ENCODE measurements at places on chromosomes 4 and X.

DNA sequence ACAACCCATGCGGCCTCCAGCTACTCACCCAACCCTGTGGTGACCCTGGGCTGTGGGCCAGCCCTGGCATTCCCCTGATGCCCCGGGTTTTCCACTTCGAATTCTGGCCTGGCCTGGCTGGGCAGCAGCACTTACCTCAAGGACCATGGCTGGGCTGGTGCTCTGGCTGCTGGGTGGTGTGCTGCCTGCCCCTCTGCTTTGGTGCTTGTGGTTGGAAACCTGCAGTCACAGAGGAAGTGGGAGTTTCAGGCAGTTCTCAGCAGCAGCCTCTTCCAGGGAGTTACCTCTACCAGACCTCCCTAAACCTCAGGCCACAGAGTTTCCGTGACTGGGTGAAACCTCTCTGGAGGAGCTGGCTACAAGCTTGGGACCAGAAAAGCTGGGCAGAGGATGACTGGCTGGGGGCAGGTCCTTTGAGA lies at the start of gene CXCR3:
Gene CXCR3, minus strand, starts transcription at position 209 of the 419 bp plus-strand sequence. Its CDS starts 62 bp downstream, at position 147.
- DNase-seq: peak; percentile 60

GRCh38 chr4:26826721-26827120 lies 33.9 kb upstream of the STIM2 start:
- DNase-seq: no peak

DNA sequence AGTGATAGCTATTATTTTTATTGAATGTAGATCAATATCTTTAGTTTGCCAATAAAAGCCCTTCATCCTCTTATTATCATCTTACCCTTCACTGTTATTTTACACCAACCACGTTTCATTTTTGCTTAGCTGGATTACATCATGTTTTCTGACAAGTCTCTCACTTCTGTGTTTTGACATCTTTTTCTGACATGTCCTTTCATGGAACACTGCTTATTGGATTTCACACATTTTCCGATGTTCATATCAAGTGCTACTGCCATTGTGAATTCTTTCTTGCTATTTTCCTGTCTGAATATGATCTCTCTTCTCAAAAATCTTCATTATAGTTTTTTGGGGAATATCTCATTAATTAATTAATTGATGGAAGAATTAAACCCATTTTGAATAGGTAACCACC lies 48.5 kb upstream of the AGA start:
- DNase-seq: no peak

GRCh38 chr4:113013751-113014150 lies 35.7 kb upstream of the ANK2 start:
- DNase-seq: no peak

DNA sequence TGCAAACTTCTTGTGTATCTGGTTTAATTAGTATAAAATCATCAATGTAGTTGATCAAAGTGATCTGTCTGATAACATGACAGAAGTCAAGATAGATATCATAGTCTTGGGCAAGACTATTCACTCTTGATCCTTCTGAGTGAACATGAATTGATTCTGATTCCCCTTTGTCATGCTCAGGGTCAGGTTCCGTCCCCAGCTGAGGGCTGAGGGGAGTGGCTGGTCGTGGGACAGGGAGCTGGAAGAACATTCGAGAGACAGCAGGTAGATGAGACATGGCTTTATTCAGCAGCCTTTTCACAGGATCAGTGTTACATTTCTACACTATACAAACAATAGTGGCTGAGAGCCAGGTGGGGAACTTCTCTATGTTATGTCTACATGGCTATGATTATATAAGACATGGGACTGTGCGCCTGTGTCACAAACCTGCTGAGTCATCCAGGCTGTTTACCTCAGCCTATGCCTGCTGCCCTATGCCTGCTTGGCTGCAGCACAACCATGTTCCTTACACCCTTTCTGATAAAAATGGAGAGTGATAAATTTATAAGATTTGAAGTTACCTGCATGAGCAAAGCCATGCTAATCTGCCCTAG lies 586.9 kb upstream of the NR3C2 start:
- DNase-seq: no peak

GRCh38 chr4:9931146-9931545 lies 90.2 kb downstream of the SLC2A9 start:
- DNase-seq: no peak

GRCh38 chrX:56468441-56468840 lies 95.0 kb upstream of the UBQLN2 start:
- DNase-seq: no peak

GRCh38 chrX:21933077-21933476 lies 7.4 kb upstream of the SMS start:
- no peak for DNase-seq

GRCh38 chr4:98963538-98964433 lies 31.7 kb upstream of the METAP1 start:
- no peak for DNase-seq

DNA sequence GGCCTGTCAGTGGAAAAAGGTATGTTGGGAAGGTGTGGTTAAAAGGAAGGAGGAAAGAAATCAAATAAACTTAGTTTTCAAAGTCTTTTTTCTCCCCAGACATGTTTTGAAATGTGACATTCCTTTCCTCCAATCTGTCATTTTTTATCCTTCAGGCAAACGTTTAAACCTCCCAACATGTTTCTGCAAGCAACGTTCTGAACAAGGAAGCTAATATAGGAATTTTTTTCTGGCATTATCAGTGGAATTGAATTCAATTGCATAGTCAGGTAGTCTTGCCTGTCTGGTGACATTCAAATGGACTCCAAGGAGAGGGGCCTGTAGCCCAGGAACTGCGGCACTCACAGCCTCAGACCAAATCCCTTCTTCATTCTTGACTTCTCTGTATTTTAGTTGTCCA lies 30.0 kb upstream of the RASSF6 start:
- DNase-seq: no peak
